ENCODE measurements at places on chromosomes 5 and 9.

DNA sequence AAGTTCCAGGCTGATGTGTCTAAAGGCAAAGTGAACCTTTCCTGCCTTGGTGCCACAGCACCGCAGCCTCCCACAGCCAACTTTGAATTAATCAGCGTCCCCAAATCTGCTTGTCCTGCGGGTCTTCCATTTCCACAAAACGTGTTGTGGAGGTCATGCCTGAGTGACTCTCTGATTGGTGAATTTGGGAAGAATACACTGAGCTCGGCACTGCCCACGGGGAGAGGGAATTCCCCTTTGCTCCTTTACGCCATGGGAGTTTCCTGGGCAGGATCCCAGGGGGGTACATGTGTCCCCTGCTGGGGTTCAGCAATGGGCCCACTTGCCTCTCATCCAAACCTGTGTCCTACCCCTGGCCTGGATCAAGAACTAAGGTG lies 90.4 kb downstream of the LHX2 start:
- no peak for DNase-seq

DNA sequence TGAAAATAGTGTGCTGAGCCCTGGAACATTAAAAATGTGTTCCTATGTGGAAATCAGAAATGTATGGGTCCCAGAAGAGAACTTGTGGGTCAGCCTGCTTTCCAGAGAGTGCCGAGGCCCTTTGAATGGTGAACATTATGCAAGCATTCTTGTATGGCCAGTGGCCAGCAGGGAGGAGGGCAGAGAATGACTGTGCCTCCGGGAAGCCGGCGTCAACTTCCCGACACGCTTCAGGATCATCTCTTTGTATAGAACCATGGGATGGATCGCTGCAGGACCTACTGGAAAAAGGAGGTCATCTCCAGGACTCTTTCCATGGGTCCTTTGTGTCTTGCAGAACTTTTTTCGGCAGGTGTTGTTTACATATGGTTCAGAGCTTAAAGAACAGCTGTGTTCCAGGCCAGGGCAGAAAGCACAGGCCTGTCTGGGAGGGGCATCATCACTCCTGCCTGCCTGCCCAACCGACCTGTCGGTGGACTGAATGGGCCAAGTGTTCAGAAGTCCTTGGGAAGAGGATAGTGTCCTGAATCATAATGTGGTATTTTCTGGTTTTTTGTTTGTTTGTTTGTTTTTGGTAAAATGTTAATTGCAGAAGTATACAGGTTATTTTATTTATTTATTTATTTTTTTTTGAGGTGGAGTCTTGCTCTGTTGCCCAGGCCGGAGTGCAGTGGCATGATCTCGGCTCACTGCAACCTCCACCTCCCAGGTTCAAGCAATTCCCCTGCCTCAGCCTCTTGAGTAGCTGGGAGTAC lies 9.0 kb downstream of the PRRC2B start:
- DNase-seq: peak; percentile 68

DNA sequence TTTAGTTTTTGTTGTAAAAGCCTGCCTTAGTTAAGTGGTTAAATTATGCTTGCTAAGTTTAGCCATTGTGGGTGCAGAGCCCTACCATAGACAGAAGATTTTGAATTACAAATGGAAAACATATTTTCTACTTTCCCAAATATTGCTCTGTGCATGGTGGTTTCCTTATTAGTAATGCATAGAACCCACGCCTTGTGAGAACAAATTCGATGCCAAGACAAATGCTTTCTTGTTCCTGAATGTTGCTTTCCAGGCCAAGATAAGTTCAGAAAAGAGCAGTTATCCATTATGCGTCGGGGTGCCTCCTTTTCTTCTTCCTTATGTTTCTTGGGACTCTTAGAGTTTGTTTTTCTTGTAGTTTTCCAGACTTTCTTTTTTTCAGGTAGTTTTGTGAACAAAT lies 31.0 kb upstream of the GARNL3 start:
- no peak for DNase-seq

DNA sequence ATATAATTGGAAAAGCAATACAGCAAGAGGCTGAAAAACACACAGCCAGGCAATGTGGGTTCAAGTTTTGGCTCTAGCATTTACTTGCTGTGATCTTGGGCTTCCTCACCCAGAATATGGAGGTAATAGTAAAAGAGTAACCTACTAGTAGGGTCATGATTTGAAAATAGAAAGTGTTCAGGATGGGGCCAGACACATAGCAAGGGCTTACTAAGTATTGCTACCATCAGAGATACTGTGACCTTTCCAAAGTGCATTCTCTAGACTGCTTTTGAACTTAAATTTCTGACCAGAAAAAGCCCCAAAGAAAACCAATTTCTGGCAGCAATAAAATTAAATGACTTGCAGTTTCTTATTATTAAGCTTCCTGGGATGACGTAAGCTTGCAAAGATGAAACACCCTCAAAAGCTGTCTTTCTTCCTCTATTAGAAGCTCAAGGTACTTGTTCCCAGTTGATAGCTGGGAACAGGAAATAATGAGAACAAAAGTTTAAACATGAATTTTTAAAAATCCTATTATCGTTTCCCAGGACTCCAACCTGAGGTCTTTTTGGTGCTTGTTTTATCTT lies 20.3 kb downstream of the SLC45A2 start:
- DNase-seq: no peak

DNA sequence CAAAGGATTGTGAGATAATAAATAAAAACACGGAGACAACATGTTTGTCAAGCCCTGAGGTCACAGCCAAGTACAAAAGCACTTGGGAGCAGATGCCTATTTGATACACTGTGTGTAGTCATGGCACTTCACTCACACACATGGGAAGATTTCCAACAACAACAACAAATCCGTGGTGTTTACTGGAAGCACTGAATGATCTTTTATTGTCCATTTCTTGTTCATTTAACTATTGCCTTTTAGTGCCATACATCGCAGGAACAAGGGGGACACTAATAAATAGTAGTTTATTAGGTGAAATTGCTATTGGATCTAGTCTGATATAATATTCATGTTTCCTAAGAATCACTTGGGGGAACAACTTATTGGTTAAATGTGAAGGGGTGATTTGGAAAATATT lies 20.4 kb upstream of the GDNF start:
- no peak for DNase-seq

DNA sequence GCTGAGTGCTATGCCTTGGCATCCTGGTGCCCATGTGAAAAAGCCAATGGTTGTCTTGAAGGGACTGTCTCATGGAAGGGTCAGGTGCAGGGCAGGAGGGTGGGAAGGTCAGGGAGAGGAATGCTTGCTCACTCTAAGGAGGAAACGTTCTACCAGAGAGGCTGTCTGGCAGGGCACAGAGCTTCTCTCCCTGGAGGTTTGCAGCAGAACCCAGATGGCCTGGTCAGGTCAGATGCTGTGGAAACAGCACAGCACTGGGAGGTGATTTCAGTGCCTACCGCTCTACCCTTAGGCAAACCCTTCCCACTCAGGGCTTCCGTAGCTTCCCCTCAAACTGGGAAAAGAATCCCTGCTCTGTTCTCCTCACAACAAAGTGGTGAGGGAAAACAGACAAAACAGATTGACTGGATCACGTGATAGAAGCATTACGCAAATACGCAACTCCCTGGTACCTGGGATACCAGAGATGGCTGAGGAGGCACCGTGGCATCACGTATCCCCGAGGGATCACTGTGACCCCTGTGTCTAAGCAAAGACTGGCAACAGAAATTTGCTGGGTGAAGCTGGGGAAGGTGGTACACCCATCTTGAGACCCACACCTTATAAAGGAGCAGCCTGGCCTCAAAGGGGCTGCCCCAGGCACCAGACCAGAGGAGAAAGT lies 3.9 kb upstream of the MGAT1 start:
- no peak for DNase-seq

DNA sequence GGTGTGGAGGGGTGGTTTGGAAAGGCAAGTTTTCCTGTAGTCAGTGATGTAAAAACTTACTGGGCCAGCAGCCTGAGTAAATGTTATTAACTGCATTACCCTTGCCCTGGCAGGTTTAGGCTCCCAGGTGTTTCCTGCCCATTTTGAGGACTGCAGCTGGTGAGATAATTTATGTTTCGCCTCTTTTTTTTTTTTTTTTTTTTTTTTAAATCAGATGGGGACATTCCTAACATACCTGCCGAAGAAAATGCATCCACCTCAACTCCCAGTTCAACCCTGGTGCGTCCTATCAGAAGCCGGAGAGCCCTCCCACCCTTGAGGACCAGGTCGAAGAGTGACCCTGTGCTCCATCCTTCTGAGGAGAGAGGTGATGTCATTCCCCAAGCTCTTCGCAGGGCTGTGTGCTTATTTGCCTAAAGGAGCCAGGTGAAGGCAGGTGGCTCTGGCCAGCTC lies 60.6 kb downstream of the ENTREP1 start:
- no peak for DNase-seq

- DNase-seq: no peak
Observed at GRCh38 chr5:132464156-132464939, 26.2 kb downstream of the IRF1 start.

DNA sequence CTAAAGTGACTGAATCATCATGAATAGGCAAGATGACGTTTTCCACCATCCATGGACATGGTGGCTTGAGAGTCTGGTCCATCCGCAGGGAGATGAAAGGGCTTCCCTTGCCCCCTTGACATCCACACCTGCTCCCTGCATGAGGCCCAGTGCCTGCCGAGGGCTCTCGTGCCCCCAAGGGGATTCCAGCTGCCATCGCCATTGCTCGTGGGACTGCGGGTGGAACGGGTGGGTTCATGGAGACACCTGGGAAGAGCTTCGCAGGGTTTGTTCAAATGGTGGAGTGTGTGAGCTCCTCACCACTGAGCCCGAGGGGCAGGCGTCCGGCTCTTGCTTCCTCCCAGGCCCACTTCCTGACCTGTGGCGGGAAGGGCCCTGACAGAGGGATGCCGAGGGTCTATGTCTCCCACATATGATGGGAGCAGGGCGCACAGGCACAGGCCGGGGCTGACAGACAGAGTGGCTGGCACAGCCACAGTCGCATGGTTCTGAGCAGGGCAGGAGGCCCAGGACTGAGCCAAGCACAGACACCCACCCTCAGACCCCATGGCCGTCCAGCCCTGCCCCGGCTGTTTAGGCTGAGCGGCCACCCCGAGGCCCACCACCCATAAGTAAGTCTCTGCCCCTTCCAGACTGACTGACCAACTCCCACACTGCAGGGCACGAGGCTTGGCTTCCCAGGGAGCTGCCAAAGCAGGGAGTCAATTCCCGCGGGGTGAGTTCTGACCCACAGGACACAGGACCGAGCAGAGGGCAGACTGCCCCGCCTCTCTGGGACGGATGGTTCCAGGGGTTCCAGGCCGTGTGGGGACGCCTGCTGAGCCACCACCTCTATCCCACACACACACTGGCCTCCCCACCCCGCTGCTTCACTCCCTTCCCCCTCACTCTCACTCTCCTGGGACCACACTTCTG lies 70.0 kb upstream of the PPP1R26 start:
- DNase-seq: no peak

GRCh38 chr5:54859316-54859715 lies 126.1 kb downstream of the ESM1 start:
- DNase-seq: no peak

DNA sequence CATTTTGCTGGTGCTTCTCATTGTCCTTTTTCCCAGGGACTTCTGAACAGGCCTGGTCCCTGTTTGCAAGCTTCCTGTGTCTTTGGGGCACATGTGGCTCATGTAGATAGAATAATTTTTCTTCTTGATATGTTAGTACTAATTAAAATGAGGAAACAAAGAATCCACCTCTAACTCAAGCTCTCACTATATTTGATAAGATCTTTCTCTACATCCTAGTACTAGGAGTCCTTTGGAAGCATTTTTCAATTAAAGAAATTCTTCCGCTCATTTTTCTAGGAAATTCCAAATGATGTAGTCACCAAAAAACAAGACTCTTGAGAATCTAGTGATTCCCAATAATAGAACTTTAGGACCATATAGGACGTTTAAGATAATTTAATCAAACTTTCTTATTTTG lies 165.3 kb downstream of the SEC61B start:
- DNase-seq: no peak

DNA sequence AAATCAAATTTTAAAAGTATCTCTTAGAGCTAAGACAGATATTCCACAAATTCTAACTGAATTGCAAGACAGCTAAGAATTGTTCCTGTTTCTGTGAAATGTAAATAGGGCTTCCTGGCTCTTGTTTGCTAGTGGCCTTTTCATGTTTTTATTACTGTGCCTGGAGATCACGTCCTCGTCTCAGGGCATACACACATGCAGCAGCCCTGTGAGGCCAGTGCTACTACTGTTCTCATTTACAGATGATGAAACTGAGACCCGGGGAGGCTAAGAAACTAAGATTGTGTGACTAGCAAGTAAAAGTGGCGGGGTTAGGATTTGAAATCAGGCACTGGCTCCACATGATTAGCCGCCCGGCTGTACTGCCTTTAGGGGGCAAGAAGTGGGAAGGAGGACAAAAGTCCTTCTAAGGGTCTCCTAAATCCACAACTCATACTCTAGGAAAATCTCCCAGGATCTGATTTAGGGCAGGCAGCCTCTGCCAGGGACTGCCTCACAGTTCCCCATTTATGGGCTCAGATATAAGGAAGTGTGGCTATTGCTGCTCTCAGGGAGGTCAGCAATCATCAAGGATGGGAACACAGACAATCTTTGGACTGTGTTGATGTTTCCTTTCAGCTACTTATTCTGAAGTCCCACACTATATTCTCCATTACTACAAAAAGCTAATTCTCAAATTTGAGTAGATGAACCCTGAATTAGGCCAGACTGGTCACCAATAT lies 7.9 kb downstream of the PRUNE2 start:
- DNase-seq: no peak

DNA sequence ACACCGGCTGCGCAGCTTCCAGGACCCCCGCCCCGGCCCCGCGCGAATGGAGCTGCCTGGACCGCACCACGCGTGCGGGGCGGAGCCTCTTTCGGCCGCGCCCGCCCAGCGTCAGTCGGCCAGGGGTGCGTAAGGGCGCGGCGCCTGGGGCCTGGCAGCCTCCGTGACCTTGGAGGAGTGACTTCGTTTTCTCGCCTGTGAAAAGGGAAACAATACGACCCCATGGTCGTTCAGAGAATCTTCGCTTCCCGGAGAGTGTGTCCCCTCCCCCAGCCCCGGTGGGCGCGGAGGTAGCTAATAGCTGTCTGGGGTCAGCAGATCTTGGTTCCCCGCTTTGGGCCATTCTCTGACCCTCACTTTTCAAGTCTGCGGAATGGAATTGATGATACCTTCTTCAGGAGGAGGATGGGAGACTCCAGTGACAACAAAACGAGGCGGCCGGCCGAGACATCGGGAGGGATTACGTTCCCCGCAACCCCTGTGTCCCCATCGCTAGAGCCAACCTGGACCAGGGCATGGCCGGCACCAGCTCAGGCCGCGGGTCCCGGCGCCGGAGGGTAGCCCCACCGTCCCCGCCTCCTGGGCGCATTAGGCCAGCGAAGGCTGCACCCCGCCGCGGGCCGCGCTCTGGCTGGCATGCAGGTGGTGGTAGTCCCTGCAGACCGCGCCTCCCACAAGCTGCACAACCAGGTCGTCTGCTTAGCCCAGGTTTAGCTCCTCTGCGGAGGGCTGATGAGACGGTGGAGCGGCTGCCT lies 5.5 kb upstream of the CDHR2 start:
- DNase-seq: no peak

DNA sequence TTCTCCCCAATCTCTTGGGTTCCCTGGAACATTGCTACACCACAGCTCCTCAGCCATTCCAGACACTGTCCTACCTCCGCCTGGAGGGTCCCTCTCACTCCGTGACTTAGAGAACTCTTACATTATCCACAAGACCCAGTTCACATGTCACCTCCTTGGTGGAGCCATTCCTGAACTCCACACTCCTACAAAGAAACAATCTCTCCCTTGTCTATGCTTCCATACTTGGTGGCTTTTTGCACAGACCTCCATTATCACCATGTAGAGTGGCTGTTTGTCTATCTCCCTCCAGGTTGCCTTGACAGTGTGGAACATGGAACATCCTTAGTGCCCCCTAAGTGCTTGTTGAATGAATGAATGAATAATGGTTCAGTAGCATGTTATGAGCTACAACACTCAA lies 105.9 kb downstream of the PAX5 start:
- DNase-seq: no peak

- no peak for DNase-seq
Observed at GRCh38 chr9:121472446-121472845, 27.2 kb downstream of the GGTA1 start.
